ENCODE measurements at places on chromosomes 3 and 15.

DNA sequence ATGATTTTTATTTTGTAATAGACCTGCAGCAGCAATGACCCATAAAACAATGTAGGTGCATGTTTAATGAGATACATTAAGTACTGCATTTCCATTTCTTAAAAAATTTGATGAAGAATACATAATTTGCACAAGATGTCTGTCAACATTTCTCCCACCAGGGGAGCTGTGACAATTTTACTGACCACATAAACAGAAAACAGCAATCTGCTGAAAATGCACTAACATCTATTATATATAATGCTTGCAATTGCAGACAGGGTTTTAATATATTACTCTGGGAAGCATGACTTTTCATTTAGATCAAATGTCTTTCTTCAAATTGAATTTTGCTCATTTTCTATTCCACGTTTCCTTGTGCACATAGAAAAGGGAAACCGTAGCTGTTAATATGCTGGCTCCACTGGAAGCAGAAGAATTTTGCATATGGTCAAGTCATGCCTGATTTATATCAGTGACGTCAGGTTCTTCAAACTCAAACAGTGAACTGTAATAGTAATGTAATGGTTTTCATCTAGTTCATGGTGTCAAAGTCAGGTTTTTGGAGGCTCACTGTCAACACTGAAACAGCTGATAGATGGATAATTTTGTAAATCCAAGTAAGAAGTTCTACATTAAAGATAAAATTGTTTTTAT is 79.8 kb upstream of the IGF1R start:
- no peak for DNase-seq

- DNase-seq: no peak
Measured at GRCh38 chr15:89783111-89783860, 7.2 kb downstream of the MESP2 start.

DNA sequence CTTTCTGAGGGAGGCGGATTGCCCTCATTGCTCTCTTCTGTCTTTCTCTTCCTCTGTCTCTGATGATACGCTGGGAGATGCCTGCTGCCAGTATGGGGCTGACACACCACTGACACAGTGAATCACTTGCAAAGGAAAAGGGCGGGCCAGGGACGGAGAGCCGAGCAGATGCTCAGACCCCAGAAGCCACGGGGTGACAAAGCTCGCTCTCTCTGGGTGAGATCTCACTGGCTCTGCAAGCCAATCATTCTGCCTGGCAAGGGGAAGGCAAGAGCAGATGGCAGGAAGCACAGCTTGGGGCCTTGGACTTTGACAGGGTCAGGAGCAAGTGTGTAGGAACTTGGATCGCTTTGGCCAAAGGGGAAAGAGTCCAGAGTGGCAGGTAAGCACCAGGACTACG is 198.7 kb downstream of the NTRK3 start:
- DNase-seq: no peak

DNA sequence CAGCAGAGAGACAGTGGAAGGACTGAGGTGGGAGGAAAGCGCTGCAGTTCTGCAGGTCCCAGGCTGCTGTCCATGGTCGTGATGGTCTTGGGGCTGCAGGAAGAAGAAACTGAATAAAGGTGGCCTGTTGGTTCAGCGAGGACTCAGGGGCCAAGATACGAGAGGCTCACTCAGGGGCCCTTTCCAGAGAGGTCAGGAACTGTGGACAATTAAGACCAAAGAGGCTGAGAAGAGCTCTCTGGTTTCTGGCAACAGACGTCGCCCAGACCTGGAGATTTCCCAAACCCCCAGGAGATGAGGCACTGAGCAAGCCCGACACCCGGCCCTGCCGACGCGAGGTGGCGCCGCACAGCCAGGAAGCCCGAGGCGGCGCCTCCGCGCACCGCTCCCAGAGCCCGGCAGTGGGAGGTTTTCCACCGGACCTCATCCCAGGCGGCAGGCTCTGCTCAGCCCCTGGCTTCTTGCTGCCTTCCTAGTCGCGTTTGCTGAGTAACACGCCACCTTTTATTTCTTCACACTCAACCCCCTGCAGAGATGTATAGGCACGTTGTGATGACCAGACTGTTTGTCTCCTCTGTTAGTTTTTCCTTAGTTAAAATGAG is 56.4 kb upstream of the ARRDC4 start:
- peak; percentile 41 for DNase-seq

DNA sequence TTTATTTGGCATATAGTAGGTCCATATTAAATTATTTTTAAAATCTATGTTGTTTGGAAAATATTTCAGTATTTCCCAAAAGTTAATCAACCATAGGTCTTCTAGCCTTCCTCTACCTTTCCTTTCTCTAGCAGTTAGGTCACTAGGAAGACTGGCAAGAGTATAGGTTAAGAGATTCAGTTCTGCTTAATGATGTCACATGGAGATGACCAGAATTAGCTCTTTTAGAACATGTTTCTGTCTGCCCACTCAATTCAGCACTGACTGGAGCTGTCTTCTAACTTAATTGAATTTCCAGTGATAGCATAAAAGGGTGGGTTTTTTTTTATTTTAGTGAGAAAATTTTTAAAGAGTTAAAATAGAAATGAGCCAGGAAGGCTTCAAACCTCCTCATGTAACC is 23.8 kb upstream of the ZBED2 start:
- DNase-seq: no peak

- DNase-seq: no peak
Measured at GRCh38 chr15:91385311-91385710, 285.3 kb downstream of the SV2B start.

DNA sequence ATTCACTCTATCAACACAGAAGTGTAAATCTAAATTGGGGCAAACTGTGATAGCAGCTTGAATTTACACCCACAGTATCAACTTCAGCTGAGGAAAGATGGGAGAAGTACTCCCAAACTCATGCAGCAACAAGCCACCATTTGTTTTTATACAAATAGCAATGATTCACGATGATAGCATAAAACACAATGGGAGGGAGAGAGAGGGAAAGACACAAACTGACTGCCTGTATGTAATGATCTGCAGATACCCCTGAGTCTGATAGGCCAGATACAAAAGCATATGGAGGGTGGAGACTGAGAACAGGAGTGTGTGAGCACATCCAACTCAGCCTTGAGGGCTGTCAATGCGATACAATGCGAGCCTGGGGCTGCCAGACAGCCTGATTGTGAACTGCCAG is 79.2 kb downstream of the CNTN3 start:
- no peak for DNase-seq

GRCh38 chr3:71087143-71088018 is 496.1 kb downstream of the FOXP1 start:
- DNase-seq: peak; percentile 69

- DNase-seq: no peak
Measured at GRCh38 chr3:23824699-23825444, 19.1 kb downstream of the UBE2E1 start.

- no peak for DNase-seq
Measured at GRCh38 chr15:31974154-31974794, 56.0 kb upstream of the CHRNA7 start.

Measured in activated naive CD4-positive, alpha-beta T cell treated with anti-CD3 and anti-CD28 coated beads for 36 hours (primary cell).